IMR-90 (cell line): ENCODE measurements at places on chromosomes 1 and 21. TPM values are rescaled to one million over a fixed set of nuclear protein-coding genes. Genes with fewer than 3 reads are reported as not detected.

Gene SPRR2B
- total RNA-seq: not detected in 2 replicates

Gene WDR64
- not detected in 2 replicates for total RNA-seq

Gene FRRS1
- total RNA-seq: 21.7 and 23.5 TPM in 2 replicates

Gene ZFP69
- total RNA-seq: 1.6 and 2.5 TPM in 2 replicates

Gene SHISA4
- 10.0 and 11.1 TPM in 2 replicates for total RNA-seq

Gene LRRC3
- under 0.01 TPM in 2 replicates for total RNA-seq

Gene CD52
- not detected in 2 replicates for total RNA-seq

Gene HES5
- not detected in 2 replicates for total RNA-seq

Gene AIRE
- total RNA-seq: not detected in 2 replicates

Gene AADACL3
- not detected in 2 replicates for total RNA-seq

Gene EIF4G3
- total RNA-seq: 25.8 and 29.2 TPM in 2 replicates

Gene SPRR4
- not detected in 2 replicates for total RNA-seq

- DNase-seq: no peak
These were observed 210.7 kb upstream of the EDN2 start for GRCh38 chr1:41695118-41695745.

DNA sequence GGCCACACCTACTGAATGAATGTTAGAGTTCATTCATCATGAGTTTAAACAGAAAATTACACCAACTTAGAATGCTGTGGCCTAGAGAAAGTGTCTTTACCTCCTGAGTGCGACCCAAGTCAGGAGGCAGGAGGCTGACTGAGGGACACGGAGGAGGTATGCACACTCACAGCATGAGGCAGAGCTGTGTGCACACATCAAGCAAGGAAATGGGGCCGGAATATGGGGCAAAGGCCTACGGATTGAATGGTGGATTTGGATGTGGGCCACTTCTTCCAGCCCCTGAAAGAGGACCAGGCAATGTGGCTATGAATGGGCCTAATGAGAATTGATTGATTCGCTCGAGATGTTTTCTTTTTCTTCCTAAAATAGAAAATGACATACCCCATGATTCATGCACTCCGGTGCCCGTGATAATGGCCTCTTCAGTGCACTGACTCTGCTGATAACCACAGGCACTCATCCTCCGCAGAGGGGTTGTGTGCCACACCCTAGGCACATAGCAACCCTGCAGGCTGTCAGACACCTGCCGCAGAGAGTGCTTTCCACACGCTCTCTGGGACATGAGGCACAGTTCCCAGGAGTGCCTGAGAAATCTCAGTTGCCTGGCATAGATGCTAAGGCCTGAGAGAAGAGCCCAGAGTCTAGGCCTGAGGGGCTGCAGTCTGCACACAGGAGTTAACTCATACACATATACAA lies 155.5 kb downstream of the GLUL start:
- DNase-seq: peak; percentile 3

DNA sequence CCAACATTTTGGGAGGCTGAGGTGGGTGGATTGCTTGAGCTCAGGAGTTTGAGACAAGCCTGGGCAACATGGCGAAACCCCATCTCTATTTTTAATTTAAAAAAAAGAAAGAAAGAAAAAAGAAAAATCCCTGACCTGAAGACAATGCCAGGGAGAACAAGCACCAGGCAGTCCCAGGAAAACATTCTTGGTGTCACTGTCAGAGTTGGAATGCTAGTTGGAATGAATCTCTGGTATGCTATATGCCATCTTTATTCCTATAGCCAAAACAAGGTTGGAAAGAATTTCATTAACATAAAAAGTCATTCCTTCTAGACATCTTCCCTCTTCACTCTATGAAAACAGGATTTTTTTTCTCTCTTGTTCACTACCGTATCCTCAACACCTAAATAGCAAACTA lies 2.8 kb downstream of the DNAJC8 start:
- DNase-seq: no peak

DNA sequence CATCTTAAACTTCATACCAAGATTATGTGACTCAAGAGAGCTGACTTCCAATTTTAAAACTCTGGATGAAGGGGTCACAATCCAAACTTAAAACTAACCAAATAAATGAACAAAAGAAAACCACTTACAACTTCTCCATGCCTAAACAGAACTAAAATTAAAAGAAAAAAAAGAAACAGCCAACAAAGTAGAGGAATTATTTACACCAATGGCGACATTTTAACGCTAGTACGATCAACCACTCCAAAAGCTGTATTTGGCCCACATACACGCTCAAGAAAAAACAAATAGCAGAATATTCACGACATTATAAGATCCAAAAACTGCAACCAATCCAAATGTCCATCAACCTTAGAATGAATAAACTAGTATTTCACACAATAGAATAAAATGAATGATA lies 42.4 kb downstream of the ENAH start:
- DNase-seq: no peak

DNA sequence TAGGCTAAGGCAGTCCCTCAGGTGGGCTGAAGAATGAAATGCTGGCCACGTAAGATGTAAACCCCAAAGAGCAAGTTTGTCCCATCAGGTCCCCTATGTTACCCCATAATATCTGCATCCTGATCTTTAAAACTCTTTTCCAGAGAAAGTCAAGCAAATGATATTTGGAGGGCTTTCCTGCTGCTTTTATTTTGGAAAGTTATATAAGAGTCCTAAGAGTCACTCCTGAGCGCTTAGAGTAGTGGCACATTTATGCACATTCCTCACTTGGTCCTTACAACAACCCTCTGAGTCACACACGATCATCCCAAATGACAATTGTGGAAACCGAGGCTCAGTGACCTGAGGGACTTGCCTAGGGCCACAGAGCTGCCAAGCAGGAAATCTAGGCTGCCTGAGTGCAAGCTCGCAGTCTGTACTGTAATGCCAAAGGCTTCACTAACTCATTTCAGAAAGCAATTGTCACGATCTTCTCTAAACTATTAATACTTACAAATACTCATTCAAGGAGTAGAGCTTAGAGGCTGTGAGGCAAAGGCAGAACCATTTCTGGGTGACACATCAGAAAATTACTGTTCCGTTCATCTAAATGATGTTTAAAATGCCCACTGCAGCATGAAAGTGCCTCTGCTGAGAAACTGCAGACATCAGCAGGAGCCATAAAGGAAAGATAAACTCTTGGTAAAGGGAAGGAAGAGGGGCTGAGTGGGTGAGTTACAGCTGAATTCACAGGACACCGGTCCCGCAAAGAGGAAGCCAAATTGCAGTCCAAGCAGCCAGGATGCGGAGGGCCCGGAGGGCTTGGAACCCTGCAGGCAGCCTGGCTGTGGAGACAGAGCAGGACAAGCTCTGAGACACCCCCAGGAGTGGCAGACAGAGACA lies 30.8 kb downstream of the CAPZB start:
- no peak for DNase-seq

DNA sequence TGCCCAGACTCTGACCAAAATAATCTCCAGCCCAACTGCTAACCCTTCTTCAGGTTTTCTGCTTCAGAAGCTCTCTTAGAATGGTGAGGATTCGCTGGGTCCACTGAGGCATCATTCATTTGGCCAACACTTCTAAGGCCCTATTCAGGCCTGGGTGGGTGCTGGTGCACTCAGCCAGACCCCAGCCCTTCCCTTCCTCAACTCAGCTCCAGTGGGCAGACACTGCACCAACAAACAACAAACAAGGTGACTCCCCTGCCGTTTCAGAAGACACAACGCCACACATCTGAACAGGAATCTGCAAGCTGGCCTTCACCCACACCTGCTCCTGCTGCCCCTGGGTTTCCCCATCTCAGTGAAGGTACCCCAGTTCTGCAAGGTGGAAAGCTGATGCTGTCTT lies 6.0 kb downstream of the HEYL start:
- DNase-seq: no peak

DNA sequence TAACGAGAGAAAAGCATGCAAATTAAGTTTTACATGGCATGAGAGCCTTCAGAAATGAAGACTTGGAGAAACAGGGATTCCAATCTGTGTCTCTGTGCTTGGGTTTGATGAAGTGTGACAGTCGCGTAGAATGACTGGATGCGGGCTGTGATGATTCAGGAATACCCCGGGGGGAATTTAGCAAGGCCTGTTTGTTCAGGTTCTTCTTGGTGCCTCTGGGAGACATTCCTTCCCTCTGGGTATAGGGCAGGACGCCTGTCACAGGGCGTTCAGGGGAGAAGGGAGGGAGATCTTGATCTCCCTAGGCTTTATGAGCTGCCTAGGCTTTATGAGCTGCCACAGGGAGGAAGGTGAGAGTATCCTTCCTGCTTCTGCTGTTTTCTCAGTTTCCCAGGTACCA lies 36.6 kb downstream of the DOP1B start:
- peak; percentile 17 for DNase-seq

DNA sequence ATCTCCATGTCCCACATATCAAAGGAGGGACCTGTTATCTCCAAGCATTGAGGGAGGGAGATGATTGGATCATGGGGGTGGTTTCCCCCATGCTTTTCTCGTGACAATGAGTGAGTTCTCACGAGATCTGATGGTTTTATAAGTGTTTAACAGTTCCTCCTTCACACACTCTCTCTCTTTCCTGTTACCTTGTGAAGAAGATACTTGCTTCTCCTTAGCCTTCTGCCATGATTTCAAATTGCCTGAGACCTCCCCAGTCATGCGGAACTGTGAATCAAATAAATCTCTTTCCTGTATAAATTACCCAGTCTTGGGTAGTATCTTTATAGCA lies 91.6 kb downstream of the DDAH1 start:
- no peak for DNase-seq

- DNase-seq: no peak
These were observed 60.5 kb upstream of the SOD1 start for GRCh38 chr21:31599013-31599412.

GRCh38 chr1:183864611-183865010 lies 59.7 kb downstream of the RGL1 start:
- DNase-seq: no peak

DNA sequence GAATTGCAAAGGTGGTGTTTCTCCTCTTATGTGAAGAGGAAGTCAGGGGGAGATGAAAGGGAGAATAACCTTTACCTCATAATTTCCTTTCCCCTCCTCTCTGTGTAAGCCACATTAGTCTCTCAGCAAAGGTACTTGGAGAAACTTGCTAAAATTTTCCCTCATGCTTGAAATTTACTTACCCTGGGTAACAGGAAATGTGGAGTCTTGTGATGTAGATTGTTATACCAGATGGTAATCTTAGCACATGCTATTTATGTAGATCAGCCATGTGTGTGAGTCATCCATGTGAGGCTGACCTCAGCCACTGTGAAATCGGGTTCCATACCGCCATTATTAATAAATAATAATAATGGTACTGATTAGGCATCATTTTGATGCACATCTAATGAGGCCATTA lies 128.4 kb downstream of the TGFB2 start:
- peak; percentile 73 for DNase-seq

DNA sequence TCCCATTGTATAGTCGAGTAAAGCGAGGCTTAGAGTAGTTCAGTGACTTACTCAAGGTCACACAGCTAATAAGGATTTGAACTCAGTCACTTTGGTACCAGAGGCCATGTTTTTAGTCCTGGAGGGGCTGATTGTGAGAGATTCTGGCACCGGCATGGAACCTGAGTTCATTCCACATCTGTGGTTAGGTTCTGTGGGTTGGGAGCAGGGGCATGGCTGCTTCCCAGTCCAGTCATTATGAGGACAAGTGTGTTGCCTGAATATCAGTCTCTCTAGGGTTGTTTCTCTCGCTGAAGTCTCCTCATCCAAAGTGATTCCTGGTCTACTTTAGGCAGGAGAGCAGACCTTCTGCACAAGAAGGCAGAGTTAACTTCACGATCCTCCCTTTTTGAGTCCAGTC lies 90.6 kb downstream of the C1orf94 start:
- DNase-seq: no peak

GRCh38 chr1:27525296-27526272 lies 35.6 kb upstream of the WASF2 start:
- peak; percentile 53 for DNase-seq

DNA sequence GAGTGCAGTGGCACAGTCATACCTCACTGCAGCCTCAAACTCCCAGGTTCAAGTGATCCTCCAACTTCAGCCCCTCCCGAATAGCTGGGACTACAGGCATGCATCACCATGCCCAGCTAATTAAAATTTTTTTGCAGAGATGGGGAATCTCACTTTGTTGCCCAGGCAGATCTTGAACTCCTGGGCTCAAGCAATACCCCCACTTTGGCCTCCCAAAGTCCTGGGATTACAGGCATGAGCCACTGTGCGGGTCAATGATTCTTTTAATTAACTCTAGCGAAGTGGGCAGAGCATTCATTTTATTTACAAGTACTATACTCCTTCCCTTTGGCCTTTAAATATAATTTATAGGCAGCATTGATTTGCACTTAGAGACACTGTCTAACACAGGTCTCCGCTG lies 2.5 kb upstream of the OTUD3 start:
- no peak for DNase-seq

GRCh38 chr1:8866173-8866791 lies 12.2 kb downstream of the ENO1 start:
- DNase-seq: no peak

DNA sequence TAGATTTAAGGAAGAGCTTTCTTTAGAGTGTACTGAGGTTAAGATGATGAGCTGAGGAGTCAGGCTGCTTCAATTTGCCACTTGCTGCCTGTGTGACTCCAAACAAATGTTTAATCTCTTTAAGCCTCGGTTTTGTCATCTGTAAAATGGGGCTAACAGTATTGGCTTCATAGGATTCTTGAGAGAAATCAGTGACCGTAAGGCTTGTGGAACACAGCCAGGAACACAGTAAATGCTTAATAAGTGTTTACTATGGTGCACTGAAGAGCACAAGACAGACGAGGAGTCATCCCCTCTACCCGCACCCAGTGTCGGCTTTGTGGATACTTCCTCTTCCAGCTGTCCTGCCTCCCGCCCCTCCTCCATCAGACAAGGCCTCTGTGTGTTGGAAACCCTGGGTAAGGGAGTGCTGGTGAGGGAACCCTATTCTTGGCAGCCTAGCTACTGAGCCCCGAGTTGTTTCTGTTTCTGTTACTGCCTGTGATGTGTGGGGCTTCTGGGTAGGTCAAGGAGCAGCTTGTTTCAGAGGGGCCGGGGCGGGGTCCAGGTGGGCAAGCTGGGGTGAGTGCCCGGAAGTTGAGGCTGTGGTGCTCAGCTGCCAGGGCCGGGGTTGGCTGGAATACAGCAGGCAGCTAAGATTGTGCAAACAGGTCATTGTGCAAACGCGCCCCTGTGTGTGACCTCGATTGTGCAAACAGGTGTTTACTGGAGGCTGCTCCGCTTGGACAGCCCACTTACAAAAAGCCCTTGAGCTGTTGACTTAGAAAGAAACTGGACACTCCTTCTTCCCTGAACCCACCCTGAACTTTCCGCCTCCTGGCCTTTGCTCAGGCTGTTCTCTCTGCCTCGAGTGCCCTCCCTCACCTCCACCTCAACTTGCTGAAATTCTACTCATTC lies 4.0 kb upstream of the CSF3R start:
- no peak for DNase-seq
